Body of pancreas (tissue), 4 donors: ENCODE measurements at places on chromosomes 6 and 20. TPM values are rescaled to one million over a fixed set of nuclear protein-coding genes. Genes with fewer than 3 reads are reported as not detected.

The SOX12 gene
- total RNA-seq: 6.2 TPM

The C20orf141 gene
- not detected for total RNA-seq

The UBE2C gene
- not detected for total RNA-seq

DNA sequence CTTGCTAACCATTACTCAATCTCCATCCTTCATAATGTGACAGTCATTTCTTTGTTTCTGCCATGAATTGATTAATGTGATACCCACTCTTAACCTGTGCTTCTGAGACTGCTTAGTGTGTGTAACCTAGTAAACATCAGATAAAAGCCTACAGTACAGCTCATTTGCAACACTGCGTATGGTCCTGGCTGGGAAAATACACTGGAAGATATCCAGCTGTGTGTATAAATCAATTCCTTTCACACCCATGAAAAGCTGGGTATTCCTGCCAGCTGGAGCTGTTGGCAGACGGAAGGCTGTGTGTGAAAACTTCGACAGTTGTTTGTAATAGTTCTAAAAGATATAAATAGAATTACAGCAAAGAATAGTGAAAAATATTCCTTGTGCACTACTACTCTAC, 509.2 kb downstream of the FRK start:
- H3K4me3 ChIP-seq: no peak overlapping the region
- no peaks in the 10 kb centered on the region for H3K36me3 ChIP-seq
- no peak overlapping the region for H3K27ac ChIP-seq
- peaks cover 9% of the 10 kb centered on the region for H3K4me1 ChIP-seq
- peak; percentile 38 for DNase-seq

DNA sequence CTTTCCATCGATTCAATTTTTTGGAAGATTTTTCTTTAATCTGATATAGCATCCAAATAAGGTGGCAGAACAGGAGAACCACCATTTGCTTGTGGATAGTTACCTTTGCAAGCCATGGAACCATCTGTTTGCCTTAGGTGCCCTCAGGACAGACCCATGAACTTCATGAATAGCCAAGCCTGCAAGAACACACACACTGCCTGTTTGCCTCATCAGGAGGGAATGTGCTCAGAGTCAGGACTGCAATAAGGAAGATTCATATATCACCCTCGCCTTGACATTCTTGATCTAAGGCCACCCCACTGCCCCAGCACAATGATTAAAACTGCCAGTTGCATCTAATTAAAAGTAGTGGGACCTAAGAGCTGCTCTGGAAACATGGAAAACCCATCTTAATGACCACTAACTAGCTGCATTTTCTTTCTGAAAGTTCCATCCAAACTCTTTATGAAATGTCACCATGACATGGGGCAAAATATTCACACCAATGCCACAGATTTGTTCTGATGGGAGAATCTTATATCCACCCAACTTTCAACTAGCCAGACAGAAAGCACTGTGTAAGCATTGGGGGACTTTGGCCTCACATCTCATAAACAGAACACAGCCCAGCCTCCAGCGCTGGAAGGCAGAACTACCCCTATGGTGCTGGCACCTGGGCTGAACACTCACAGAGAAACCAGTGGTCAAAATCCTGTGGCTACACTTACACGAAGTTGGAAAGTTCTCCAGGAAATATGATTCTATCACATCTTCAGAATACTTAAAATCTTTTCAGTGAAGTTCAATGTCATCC, 48.3 kb downstream of the TBXT start:
- H3K36me3 ChIP-seq: no peaks in the 10 kb centered on the region
- no peaks in the 10 kb centered on the region for H3K4me1 ChIP-seq
- no peaks in the 10 kb centered on the region for H3K27me3 ChIP-seq
- H3K4me3 ChIP-seq: no peak overlapping the region

GRCh38 chr6:99378636-99379035, 15.4 kb downstream of the COQ3 start:
- no peak overlapping the region for H3K4me3 ChIP-seq
- no peak for DNase-seq
- H3K27me3 ChIP-seq: no peaks in the 10 kb centered on the region
- no peaks in the 10 kb centered on the region for H3K4me1 ChIP-seq
- H3K27ac ChIP-seq: no peak overlapping the region

- H3K36me3 ChIP-seq: peaks cover 13% of the 10 kb centered on the region
- peak overlapping the region; percentile 72 for H3K27ac ChIP-seq
- peaks cover 66% of the 10 kb centered on the region for H3K4me1 ChIP-seq
These were observed 12.9 kb downstream of the VEGFA start for GRCh38 chr6:43782764-43783513.

- no peak for DNase-seq
- H3K27ac ChIP-seq: no peak overlapping the region
- H3K4me3 ChIP-seq: no peak overlapping the region
- peaks cover 8% of the 10 kb centered on the region for H3K4me1 ChIP-seq
These were observed 89.9 kb downstream of the CDC5L start for GRCh38 chr6:44477293-44477894.

DNA sequence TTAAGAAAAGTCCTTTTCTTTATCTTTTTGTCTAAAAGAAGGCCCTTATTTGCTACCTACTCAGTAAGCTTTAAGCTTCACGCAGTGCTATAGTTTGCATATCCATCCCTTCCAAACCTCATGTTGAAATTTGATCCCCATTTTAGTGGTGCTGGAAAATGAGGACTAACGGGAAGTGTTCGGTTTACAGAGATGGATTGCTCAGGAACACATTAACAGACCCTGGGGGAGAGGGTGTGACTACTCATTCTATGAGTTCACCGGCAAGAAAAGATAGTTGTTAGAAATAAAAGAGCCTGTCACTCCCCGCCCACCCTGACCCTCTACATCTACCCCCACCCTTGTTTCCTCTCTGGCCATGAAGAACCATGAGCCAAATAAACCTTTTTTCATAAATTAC, 546.2 kb downstream of the MEI4 start:
- no peak overlapping the region for H3K27ac ChIP-seq
- no peaks in the 10 kb centered on the region for H3K27me3 ChIP-seq
- no peak overlapping the region for H3K4me3 ChIP-seq
- H3K36me3 ChIP-seq: no peaks in the 10 kb centered on the region
- no peak for DNase-seq

DNA sequence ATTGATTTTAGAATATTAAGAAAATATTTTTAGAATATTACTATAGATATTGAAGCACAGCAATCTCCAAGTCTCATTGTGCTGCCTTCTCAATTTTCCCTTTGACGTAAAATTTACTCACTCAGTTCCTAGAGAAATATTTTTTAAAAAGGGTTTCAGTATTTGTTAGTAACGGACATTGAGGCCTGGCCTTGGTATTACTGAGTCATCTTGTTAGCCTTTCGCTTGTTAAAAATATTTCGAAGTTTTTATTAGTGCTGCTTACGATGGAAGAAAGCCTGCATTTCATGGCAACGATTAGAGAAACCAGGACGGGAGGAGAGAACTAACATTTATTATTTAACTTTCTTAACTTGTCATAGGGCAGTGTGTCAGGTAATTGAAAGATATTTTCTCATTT, 82.2 kb downstream of the TIAM2 start:
- no peaks in the 10 kb centered on the region for H3K36me3 ChIP-seq
- H3K4me1 ChIP-seq: peaks cover 11% of the 10 kb centered on the region
- H3K4me3 ChIP-seq: no peak overlapping the region
- no peak overlapping the region for H3K27ac ChIP-seq

DNA sequence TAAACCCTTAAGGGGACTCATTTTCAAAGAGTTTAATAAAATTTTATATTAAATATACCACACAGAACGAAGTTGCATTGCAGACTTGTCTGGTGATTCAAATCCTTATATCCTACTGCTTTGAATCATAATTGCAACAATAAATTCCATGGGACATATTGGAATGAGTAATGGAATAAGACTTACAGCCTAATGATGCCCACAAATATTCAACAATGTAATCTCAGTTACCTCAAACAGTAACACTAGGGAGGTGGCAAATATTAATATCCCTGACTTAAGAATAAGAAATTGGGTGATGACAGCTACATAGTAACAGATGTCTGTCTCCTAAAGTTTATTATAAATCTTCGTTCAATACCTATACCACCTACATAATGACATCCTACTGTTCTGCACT, 52.6 kb downstream of the BMP5 start:
- H3K27me3 ChIP-seq: no peaks in the 10 kb centered on the region
- no peaks in the 10 kb centered on the region for H3K4me1 ChIP-seq
- no peak for DNase-seq
- no peak overlapping the region for H3K27ac ChIP-seq

DNA sequence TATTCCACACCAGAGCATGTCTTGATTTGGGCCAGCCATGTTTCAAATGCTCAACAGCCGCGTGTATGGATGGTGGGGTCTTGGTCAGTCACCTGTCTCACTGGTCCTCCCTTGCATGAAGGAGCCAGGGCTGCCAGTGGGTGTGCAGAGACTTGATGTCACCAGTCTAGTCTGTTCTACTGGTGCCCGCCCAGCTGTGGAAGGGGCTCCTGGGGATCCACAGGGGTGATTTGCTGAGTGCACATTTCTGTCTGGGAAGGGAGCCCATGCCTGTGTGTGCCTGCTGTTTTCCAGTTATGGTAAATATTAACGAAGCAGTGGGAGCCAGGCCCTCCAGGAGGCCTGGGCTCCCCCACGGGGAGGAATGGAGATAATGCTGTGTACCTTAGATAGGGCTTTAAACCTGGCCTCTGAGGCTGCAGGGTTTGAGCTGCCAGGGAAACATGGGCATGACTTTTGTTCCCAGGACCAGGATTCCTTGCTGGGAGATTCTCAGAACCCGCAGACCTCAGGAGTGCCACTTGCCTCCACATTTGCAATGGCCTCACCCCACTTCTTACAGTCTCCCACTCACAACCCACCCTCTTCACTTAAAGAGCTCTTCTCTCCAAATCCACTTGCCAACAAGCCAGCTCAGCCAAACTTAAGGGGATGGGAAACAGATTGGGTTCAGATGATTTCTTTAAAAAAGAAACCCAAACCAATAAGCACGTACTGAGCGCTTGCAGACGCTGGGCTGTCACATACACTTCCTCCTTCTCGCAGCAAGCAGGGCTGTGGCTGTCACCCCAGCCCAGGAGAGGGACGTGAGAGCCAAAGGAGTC, 54.1 kb downstream of the VEGFA start:
- H3K27me3 ChIP-seq: no peaks in the 10 kb centered on the region
- peak; percentile 91 for DNase-seq
- H3K4me3 ChIP-seq: no peak overlapping the region
- peak overlapping the region; percentile 90 for H3K27ac ChIP-seq
- peaks cover 52% of the 10 kb centered on the region for H3K4me1 ChIP-seq
- H3K36me3 ChIP-seq: no peaks in the 10 kb centered on the region

DNA sequence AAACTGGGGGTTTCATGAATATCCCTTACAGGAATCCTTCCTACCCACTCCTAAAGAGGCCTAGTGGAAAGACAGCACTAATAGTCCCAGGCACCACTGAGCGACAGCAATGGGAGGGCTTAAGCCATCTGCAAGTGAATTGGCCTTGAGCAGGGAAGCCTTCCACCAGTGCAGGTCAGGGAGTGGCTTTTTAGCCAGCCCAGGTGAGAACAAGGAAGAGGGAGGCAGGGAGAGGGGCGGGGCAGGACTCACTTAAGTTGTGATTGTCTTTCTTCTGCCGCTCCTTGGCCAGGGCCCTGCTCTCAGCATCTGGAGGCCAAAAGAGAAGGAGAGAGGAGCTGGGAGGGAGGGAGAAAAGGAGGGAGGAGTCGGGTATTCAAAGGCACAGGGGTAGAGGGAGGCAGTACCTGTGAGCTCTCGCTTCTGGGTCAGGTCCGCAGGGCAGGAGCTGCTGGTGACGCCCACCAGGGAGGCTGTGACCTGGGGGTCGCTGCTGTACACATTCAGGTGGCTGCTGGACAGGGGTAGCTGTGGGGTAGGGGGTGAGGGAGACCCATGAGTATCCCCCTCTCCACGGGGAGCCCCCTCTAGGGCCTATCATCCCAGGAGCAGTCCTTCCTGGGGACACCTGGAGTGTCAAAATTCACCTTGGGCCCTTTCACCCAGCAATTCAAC, 47.8 kb downstream of the TFEB start:
- no peak for DNase-seq
- H3K27ac ChIP-seq: no peak overlapping the region
- no peak overlapping the region for H3K4me3 ChIP-seq
- H3K36me3 ChIP-seq: peaks cover 1% of the 10 kb centered on the region
- H3K27me3 ChIP-seq: no peaks in the 10 kb centered on the region
- peaks cover 8% of the 10 kb centered on the region for H3K4me1 ChIP-seq

GRCh38 chr6:168032005-168032760, 34.7 kb downstream of the KIF25 start:
- H3K27me3 ChIP-seq: no peaks in the 10 kb centered on the region
- peaks cover 11% of the 10 kb centered on the region for H3K4me1 ChIP-seq
- no peak for DNase-seq
- no peak overlapping the region for H3K4me3 ChIP-seq
- no peaks in the 10 kb centered on the region for H3K36me3 ChIP-seq
- H3K27ac ChIP-seq: no peak overlapping the region

DNA sequence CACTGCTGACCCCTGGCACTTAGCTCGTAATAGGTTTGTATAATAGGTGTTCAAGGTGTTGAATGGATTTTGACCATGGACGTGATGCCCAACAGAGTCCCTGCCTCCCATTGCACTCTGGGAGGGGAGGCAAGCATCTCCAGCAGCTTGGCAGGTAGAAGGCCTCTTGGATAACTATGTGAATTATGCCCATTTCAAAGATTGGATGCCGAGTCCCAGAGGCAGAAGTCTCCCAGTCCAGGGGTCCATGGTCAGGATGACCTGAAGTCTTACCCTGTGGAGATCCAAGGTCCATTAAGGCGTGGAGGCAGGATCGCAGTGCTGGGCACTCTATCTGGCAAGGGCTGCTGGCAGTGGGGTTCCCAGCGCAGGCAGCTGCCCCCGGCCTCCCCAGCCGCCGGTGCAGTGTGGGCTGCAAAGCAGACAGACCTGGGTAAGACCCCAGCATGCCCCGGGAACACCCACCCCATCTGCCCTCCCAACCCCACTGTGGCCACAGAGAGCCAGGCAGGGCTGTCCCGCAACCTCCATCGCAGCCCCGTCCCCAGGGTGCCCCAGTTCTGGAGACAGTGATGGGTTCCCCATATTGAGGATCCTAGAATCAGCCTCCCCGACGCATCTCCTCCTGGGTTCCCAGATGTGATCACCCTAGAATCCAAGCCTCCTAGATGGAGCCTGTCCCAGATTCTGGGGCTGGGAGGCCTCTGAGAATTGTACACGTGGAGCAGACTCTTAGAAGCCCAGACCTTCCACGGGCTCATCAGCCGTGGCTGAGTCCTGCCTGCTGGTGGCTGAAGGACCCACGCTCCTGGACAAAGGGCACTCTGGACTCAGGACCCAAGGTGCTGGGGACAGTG, 44.6 kb downstream of the APCDD1L start:
- no peaks in the 10 kb centered on the region for H3K36me3 ChIP-seq
- DNase-seq: no peak
- no peak overlapping the region for H3K27ac ChIP-seq
- no peaks in the 10 kb centered on the region for H3K27me3 ChIP-seq
- no peak overlapping the region for H3K4me3 ChIP-seq
- no peaks in the 10 kb centered on the region for H3K4me1 ChIP-seq

GRCh38 chr6:4907602-4908001, 96.2 kb downstream of the RPP40 start:
- no peak overlapping the region for H3K4me3 ChIP-seq
- H3K4me1 ChIP-seq: peaks cover 22% of the 10 kb centered on the region
- DNase-seq: no peak
- H3K27me3 ChIP-seq: no peaks in the 10 kb centered on the region
- H3K36me3 ChIP-seq: no peaks in the 10 kb centered on the region
